ENCODE measurements at places on chromosomes 6 and 20.

- no peak for DNase-seq
Observed at GRCh38 chr20:51545515-51545914, 3.0 kb upstream of the NFATC2 start.

- no peak for DNase-seq
Observed at GRCh38 chr6:121730616-121731015, 295.2 kb downstream of the GJA1 start.

DNA sequence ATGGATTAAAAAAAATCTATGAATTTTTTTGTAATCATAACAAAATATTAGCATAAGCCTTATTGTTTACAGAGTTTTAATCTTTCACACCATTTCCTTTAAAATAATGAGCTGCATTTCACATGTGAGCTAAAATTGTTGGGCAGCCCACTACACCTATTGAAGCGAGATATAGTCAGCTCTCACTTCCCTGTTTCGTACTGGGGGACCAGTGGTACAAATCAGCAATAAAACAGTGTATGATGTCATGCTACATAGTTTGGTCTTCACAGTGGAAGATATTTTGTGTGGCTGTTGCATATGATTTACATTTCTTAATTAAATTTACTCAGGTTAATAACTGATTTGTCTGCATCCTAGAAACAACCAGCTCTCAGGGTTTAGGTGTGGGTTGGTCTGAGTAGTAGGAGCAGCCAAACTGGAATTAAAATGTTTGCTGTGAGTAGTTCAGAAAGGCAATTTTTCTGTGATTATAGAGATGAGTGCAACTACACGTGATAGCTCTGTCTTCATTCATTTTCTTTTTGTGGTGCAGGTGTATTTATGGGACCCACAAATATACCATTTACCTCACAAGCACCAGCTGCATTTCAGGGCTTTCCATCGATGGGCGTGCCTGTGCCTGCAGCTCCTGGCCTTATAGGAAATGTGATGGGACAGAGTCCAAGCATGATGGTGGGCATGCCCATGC lies 99.3 kb downstream of the B3GAT2 start:
- DNase-seq = no peak

DNA sequence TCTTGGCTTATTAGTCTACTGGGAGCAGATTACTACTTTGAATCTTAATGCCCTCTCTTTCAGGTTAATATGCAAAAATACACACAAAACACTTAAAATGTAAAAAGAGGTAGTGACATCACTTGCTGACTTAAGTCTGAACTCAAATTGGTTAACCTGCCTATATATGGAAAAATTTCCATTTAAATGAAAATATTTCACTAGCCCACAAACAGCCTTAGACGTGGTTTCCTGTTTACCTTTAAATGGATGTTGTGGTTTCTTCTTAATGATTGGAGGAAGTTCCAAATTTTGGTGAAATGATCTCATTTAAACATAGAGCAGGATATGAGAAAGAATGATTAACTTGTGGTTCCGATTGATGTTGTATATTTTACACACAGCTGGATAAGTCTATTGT lies 553.7 kb downstream of the CD109 start:
- DNase-seq = no peak

- no peak for DNase-seq
Observed at GRCh38 chr6:121548131-121548530, 112.7 kb downstream of the GJA1 start.

GRCh38 chr20:57909763-57910331 lies 200.0 kb upstream of the PMEPA1 start:
- no peak for DNase-seq

DNA sequence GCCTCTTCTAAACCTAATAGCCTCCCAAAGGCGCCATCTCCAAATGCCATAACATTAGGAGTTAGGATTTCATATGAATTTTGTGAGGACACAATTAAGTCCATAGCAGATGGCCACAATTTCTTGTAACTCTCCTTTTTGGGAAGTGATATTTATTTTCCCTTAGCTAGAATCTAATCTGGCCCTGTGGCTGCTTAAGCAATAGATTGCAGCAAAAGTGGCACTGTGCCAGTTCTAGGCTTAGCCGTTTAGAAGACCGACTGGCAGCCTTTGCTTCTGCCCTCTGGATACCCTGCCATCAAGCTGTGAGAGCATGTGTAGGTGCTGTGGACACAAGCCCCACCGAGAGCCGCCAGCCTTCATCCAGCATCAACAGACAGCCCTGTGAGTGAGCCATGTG lies 15.9 kb upstream of the ADGB start:
- DNase-seq = no peak

DNA sequence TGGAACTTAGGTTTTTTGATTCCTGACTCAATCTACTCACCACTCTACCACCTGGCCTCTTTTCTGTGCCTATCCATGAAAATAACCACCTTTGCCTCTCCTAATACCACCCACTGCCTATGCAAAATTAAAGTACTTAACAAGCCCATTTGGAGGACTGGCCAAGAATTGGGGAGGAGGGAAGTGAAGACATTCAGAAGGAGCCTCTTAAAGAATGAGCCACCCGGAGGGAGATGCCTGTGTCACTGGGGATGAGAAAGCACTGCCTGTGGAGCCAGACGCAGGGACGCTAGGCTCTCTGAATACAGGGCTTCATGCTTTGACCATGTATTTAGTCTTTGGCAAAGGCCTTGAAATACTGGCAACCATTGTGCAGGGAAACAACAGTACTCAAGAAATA lies 40.0 kb upstream of the MRPS10 start:
- no peak for DNase-seq

DNA sequence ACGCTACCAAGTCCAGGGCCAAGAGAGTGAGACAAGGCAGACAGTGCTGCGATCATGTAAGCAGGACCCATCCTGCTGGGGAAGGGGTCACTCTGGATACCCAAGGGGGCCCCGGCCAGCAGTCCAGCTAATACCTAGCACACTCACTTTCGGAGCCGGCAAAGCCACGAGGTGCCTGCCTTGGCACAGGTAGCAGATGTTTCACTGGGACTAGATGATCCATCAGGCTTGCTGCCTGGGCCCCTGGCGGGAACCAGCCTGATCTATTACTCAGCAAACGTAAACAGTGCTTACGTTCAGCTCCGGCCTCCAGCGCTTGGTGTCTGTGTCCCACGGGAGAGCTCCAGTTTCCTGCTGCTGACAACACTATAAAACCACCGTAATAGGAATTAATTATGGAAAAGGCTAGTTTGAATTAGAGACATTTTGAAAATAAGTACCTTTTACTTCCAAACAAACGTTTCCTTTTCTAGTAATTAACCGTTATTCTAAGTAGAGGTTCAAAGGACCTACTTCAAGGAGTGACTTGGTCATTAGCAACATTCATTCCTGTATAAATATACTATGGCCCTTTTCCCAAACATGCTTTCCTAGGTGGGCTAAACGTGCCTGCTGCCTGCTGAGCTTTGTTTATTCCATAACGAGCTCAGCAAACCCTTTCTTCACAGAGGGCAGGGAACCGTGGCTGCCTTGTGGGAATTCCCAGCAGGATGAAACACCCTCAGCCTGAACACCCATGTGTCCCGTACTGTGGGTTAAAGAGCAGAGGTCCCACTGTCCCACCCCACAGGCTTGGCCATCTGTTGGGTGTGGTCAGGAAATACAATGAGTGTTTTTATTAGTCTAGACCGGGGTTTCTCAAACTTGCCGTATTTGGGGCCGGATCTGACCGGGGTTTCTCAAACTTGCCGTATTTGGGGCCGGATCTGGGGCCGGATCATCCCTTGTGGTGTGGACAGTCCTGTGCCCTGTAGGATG lies 18.4 kb downstream of the SLC22A23 start:
- DNase-seq = peak; percentile 18

- no peak for DNase-seq
Observed at GRCh38 chr6:111880181-111880888, 7.1 kb upstream of the FYN start.

DNA sequence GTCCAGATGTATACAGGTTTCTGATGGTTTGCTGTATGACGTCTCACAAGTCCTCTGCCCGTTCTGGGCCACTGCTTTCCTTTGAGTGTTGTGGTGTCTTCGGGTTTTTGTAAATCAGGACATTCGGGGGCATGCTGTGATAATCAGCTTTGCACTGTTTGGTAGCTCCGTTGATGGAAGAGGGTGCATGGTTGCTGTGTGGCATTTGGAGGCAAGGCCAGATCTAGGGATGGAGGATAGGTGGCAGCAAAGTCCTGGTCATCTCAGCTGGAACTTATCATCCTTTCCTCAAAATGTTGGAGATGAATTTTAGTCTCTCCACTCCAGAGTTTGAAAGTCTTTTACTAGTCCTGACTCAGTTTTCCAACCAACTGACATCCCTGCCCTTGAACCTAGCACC lies 91.0 kb downstream of the SCP2D1 start:
- DNase-seq = no peak
